NCI-H446 treated with DMSO at 0.1 percent for 48 hours (cell line): ENCODE measurements at places on chromosomes 7 and 10.
A peak's percentile ranks its signal among the peaks of the same experiment; 100 is the strongest.

- DNase-seq, result no peak
These were observed 45.8 kb downstream of the THSD7A start for GRCh38 chr7:11786186-11786585.

DNA sequence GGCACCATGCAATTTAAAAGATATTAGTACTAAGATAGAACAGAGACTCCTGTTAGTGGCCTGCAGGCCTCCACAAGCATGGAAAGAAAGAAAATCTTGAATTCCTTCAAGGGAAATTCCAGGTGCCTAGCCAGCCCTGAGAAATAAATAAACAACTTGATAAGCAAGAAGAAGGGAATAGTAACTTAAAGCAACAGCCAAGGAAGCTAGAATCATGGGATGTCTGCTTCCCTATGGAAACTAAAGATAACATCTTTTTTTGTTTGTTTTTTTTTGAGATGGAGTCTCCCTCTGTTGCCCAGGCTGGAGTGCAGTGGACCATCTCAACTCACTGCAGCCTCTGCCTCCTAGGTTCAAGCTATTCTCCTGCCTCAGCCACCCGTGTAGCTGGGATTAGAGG, 128.6 kb downstream of the SKIDA1 start:
- DNase-seq, result no peak

DNA sequence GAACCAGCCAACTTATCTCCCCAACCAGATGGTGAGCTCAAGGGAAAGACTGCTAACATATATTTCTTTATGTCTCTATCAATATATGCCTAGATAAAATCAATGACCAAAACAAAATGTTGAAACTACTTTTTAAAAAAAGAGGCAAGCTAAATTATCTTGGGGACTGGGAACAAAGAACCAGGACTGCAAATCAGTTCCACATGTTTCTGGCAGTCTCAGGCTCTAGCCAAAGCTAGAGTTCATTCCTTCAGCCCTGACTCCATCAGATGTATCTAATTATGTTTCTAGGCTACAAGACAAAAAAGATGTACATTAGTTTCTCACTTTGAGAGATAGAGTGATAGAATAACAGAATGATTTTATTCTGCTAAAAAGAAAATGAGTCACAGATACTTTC, 1290.3 kb upstream of the SORCS1 start:
- DNase-seq, result no peak

- DNase-seq, result no peak
These were observed 64.6 kb downstream of the COL13A1 start for GRCh38 chr10:69866246-69866687.

- DNase-seq, result no peak
These were observed 50.8 kb downstream of the ATAD1 start for GRCh38 chr10:87767253-87767652.

DNA sequence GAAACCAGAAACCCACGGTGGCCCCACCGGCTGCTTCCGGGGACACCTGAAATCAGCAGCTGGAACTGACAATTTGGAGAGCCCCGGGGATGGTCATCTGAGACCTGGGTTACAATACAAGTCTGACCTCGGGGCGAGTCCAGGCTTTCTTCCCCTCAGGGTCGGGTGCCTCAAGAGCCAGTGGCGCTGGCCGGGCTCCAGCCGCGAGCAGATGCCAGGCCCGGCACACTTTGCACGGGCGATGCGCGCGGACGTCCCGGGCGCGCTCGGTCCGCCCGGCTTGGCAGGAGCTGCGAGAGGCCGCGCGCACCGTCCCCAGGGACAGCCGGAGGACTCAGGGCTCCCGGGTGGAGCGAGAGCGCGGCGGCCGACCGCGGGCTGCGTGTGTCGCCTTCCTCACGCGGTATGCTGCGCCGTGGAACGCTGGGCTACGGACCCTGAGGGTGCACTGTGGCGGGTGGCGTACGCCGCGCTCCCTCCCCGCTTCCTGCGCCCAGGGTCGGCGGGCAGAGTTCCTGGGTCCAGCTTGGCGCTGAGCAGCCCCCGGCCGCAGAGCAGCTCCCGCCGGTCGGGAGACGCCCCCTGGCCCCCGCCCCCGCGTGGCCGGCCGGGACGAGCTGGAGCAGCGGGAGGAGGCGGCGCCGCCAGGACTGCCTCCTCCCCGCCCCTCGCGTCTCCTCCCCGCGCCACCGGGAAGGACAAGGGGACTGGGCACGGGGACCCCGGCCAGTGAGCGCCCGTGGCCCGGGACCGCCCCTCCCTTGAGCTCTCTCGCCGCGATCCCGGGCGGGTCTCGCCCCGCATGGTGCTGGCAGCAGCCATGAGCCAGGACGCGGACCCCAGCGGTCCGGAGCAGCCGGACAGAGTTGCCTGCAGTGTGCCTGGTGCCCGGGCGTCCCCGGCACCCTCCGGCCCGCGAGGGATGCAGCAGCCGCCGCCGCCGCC, at the start of gene RBM20:
RBM20 (plus strand) TSS at position 684 of the 945 bp plus-strand sequence; CDS start at position 803, 119 bp downstream.
- DNase-seq, result no peak

GRCh38 chr7:33392148-33392547, 262.8 kb downstream of the BBS9 start:
- DNase-seq, result peak; percentile 95

DNA sequence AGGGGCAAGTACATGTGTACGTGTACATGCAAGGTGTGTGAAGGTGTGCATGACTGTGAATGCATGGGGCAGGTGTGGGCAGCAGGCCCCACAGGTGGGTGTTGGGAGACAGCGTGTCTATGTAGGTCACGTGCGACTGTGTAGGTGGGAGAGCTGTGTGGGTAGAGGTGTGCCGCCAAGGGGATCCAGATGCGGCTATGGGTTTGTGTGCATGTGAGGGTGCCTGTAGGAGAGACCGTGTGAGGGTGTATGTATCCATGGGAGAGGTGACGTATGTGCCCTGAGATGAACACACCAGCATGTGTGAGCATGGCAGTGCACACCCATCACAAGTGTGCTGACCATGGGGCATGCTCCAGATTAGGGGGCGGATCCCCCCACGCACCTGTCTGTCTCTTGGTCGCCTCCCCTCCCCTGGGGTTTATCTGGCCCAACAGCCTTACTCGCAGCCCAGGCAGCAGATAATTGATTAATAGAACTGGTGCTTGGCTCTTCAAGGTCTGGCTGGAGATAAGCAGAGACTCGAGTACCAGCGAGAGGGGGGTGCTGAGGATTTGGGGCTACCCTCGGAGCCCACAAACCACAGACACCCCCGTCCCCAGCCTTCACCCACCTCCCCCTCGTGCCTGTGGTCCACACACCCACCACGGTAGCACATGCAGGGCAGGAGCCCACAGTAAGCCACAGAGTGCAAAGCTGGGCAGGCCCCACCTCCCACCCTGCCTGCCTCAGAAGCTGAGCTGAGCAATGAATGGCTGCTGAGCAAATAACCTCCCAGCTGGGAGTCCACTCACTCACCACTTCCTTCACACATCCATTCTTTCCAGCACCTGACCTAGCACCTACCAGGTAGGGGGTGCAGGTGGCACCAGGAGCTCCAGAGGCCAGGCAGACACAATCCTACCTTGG, 41.4 kb upstream of the ZMIZ1 start:
- no peak for DNase-seq

- DNase-seq, result no peak
These were observed 26.2 kb downstream of the PRKAR2B start for GRCh38 chr7:107070710-107071109.

GRCh38 chr7:123271231-123271630, 71.5 kb upstream of the SLC13A1 start:
- DNase-seq, result no peak

GRCh38 chr10:35392482-35393228, 56.3 kb downstream of the CCNY start:
- DNase-seq, result no peak

GRCh38 chr7:97659363-97660045, 72.4 kb upstream of the TAC1 start:
- DNase-seq, result no peak

DNA sequence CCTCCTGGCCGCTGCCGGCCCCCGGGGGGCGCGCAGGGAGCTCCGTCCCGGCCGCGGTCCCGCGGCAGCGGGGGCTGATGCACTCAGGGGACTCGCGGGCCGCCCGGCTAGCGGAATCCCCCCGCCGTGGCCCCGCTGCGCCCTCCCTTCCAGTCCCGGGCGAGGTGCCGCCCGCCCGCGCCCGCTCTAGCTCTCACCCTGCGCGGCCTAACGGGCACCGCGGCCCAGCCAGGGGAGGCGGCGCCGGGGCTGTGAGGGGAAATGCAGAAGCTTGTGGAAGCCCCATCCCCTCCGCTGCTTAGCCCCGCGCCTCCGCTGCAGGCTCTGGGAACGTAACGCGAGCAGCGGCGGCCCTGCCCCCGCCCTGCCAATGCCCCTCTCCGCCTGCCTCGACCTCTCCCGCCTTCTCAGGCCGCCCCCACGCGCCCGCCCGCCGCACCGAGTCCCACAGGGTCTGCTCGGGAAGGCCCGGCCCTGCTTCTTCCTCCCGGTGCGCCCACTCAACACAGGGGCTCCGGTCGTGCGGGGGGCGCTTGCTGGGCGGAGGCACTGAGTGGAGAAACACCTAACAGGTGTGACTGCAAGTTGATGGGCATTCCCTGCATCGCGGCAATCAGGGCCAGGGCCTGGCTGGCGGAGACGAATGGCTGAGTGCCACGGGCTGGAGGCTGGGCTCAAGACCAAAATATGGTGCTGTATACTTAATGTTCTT, 384 bp upstream of the TMEM229A start:
- no peak for DNase-seq

DNA sequence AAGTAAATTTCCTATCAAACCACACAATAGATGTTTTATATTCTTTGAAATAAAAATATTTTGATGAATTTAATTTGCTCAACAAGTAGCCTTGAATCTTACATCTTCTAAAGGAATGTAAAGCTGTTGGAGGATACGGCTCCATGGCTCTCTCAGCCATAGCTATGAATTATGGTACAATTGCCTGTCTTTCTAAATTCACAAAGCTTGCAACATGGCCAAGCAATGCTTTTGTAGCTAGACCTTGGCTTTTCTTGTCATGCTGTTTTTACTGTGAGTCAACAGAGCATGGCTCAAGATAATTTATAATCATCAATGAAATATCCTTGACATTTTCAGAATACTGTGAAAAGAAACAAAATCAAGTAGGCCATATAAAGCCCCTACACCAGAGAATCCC, 286.7 kb downstream of the CACNA2D1 start:
- DNase-seq, result no peak

GRCh38 chr7:155653803-155654202, 9.3 kb downstream of the RBM33 start:
- DNase-seq, result no peak

GRCh38 chr7:116152276-116152675, 58.1 kb upstream of the TES start:
- no peak for DNase-seq

DNA sequence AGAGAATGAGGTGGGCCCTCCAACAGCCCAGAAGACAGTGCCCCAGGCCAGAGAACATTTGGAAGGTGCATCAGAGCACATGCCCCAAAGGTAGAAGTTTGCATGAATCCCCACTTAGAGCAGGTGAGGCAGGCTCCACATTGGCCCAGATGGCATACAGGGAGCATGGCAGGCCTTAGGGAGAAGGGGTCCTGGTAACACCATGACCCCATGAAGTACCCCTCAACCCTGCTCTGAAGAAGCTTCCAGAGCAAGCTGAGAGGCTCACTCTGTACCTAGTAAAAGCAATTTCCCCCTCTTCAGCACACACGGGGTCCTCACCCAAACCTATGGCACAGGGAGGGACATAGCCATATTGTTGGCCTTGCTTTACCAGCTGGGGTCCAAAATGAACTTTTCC, 162.6 kb downstream of the BUB3 start:
- DNase-seq, result no peak

DNA sequence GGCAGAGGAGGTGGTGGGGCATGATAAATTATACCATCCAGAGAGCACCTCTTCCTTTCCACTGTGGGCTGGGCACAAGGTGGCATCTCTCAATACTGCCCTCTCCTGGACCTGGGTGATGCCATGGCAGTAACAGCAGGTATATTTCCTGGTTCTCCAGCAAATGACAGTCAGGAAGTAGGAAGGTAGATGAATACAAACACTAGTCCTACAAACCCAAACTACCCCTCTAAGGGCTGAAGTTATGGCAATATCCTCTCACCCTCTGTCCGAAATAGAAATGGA, 1004.9 kb downstream of the KCNMA1 start:
- no peak for DNase-seq

GRCh38 chr10:113665806-113666354, 2.0 kb upstream of the NRAP start:
- no peak for DNase-seq

GRCh38 chr7:51009716-51010496, 227.2 kb upstream of the GRB10 start:
- DNase-seq, result no peak

DNA sequence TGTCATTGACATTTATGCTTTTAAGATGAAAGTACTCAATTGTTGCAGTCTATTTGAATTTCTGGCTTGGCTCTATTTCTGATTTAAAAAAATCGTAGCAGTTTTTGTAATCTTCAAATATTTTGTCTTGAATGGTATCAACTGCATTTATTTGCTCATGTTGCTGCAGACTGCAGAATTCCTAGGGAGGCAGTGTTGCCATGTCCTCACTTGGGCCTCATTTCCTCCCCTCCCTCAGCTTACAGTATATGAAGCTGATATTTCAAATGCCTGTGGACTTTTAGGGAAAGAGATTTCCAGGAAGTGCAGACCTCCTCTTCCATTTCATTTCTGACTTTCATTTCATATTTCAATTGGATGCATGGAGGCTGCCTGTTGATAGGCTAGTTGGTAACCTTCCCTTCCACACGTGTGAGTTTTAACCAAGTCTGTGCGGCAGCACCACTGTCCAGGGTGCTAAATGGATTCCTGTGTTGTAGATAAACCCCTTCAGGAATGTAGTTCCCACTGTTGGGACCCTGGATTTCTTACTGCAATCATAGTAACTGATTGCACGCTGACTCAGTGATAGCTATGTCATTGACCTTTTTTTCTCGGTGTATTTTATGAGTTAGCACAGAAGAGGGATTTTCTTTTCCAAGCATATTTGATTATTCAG, 17.5 kb downstream of the VPS50 start:
- DNase-seq, result no peak

GRCh38 chr10:60048091-60048501, 141.7 kb upstream of the CCDC6 start:
- DNase-seq, result no peak

DNA sequence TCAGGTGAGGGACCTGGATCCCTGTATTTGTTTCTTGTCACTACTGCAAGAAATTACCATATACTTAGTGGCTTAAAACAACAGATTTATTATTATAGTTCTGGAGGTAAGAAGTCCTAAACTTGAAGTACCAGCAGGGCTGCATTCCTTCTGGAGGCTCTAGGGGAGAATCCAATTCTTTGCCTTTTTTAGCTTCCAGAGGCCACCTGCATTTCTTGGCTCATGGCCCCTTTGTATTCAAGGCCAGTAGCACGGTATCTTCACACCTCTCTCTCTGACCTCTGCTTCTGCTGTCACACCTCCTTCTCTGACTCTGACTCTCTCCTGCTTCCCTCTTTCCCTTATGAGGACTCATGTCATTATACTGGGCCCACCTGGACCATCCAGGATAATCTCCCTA, 2.2 kb upstream of the LHPP start:
- DNase-seq, result no peak

DNA sequence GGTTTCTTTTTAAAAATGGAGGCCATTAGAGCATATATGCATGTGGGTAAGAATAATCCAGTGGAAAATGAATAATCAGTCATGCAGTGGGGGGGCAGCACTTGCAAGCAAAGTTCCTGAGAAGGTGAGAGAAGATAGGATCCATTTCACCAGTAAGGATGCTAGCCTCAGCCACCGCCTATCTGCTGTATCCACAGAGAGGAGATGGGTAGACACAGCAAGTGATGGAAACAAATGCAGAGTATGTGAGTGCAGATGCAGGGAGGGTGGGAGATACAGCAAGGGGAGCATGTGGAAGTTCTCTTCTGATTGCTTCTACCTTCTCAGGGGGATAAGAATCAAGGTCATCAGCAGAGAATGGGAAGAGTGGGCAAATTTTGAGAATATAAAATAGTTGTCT, 171.4 kb upstream of the PDE1C start:
- DNase-seq, result no peak

GRCh38 chr10:31912898-31913850, 15.5 kb downstream of the ARHGAP12 start:
- peak; percentile 88 for DNase-seq
